ENCODE measurements at places on chromosomes 2 and 18.

DNA sequence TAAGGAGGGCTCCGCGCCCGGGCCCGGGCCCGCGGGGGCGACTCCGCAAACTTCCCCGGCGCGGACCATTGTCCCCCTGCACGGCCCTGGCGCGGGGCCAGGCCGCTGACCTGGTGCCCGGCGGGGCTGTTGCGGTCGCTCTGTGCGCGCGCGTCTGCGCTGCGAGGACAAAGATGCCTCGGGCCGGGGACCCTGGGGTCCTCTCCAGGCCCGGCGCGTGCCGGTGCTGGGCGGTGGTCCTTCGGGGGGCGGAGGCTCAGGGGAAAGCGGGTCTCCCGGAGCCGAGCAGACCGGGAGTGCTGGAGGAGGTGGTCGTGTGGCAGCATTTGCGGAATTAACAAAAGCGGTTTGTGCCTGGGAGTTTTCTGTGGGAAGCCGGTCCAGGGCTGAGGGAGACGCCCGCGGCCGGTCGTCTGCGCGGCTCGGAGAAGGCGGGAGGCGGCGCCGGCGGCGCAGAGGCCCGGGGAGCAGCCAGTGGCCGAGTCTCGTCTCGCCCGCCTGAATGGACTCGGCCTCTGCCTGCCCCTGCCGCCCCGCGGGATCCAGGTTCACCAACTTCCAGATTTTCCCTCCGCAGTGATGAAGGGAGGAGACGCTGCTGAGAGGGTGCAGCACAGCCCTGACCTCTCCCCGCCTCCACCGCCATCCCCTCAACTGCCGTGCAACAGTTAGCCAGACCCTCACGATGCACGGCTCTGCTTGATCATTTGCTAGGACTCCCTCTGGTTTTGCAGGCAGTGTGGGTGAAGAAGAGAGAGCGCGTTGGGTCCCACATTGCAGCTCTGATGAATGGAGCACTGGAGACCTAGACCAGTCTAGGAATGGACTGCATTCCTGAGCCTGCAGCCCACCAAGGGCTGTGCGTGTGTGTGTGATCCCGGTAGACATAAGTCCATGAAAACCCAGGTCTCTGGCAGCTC, 705 bp downstream of the EFR3B start:
- DNase-seq, result no peak

GRCh38 chr2:139631966-139632365, 851.8 kb upstream of the NXPH2 start:
- no peak for DNase-seq

DNA sequence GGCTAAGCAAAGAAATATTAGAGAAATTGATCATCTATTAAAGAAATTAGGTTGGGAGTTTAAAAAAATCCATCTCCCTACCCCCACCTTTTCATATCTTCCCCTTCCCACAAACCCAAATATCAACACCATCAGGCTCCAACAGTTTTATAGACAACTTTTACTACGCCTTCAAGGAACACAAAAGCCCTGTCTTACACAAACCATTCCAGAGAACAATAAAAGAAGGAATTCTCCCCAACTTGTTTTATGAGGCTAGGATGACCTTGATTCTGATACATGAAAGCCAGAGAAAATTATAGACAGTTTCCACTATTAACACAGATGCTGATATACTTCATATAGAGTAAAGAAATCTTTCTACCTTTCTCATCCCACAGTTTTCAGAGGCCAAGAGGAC, 211.6 kb downstream of the OSR1 start:
- DNase-seq, result no peak

DNA sequence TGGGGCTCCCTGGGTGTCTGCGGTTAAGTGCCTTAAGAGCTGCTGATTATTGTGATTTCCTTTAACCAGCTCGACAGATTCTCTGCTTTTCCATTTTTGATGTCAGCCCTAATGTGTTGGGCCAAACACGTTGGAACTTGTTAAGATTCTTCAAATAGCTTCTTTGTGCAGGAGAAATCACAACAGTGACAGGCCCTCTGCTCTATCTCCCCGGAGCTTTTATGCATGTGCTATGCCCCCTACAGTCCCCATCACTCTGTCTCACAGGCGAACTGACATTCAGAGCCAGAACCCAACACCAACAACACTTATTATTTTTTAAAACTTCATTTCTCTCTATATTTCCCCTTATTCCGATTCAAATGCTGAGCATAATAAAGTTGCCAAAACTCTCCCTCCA, 371.7 kb upstream of the CELF4 start:
- no peak for DNase-seq

- no peak for DNase-seq
Observed at GRCh38 chr2:85032621-85033020, 61.7 kb downstream of the KCMF1 start.

DNA sequence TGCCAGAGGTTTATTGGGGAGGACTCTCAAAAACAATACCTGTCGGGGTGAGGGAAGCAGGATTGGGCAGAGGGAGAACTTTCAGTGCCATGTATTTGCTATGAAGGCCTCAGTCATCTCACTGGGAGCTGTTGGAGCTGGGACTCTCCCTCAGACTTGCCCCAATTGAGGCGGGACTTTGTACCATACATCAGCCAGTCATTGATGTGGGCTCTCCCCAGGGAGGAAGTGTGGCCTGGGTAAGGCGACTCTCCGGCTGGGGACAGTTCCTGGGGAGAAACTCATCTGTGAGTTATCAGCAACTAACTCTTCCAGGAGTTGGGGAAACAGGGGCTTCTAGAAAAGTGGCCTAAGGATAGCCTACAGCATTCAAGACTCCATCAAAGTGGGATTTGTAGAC, 66.5 kb downstream of the FTCDNL1 start:
- DNase-seq, result no peak

Measured in cerebellar nuclear complex (tissue), 1 donor.